ENCODE measurements at places on chromosomes 5 and 9.

DNA sequence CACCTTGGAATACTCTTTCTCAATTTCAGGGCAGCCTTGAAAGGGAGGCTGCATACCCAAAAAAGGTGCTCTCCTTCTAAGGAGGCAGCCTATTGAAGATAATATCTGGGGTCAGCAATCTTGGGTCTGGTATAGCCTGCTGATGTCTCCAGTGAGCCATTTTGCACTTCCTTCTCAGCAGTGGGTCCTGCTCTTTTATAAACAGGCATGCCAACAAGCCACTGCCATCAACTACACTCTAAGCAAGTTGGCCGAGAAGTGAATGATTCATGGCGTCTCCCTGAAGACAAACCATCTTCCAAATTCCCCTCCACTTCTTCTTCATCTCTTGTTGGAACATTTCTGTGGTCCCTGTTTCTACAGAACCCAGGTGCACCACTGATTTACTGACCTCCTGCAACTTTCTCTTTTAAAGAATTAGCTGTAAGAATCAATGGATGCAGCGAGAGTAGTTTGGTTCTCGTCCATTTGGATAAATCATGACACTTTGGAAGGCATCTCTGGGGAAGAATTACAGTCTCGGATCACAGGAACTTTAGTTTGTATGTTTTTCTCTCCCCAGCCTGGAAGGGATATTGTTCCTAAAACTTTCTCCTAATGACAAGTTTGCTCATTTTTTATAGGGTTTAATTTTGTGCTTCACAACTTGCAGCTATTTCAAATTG lies 108.3 kb downstream of the INSYN2B start:
- DNase-seq: no peak

DNA sequence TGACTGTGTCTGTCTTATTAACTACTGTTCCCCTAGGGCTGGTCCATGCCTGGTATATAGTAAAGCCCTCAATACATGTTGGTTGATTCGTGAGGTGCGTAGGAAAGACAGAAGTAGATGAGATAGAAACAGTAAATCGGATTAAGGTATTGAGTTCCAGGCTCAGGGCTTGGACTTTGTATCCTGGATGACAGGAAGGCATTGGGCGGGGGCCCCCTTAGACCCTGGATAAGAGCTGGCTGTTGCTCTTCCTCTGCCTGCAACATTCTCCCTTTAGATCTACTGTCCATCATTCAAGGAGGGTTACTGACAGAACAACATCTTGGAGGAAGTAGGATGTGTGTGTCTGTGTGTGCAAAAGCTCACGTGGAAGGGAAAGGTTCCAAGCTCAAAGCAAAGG lies 31.2 kb upstream of the CTNNA1 start:
- DNase-seq: no peak

- no peak for DNase-seq
Measured at GRCh38 chr5:157252711-157253465, 13.0 kb upstream of the CYFIP2 start.

- no peak for DNase-seq
Measured at GRCh38 chr5:106014262-106014661, 1656.5 kb downstream of the EFNA5 start.

GRCh38 chr5:115461506-115462290 lies 82.9 kb downstream of the FEM1C start:
- DNase-seq: no peak

DNA sequence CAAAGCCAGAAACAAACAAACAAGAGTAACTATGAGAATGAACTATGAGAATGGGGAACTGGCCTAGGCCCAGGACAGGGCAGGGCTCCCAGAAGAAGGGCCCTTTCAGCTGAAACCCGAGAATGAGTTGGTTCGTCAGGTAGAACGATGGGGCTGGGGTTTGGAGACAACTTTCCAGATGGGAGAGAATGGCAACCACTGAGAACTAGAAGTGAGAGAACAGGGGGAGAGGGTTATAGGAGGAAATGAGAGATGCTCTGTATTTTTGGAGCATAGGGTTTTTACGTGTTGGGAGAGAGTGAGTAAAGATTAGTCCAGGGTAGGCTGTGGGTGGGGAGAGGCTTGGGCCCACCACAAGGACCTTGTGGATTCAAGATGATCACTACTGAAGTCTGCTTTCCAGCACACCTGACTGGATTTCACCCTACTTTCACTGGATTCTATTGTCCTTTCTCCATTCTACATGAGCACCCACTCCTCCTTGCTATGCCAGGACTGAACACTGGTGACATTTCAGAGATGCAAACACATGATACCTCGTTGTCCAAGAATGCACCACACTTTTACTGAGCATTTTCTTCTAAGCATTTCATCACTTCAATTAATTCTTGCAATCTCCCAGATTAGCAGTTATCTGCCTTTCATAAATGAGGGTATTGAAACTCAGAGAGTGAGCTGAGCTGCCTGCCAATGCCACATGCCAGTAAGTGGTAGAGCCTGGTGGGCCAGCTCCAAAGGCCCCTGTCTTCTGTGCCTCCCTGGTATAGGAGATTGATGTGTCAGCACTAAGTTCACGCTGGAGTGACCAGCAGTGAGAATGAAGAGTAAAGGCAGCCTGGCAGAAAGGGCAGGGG lies 3.2 kb upstream of the TMEM268 start:
- no peak for DNase-seq

DNA sequence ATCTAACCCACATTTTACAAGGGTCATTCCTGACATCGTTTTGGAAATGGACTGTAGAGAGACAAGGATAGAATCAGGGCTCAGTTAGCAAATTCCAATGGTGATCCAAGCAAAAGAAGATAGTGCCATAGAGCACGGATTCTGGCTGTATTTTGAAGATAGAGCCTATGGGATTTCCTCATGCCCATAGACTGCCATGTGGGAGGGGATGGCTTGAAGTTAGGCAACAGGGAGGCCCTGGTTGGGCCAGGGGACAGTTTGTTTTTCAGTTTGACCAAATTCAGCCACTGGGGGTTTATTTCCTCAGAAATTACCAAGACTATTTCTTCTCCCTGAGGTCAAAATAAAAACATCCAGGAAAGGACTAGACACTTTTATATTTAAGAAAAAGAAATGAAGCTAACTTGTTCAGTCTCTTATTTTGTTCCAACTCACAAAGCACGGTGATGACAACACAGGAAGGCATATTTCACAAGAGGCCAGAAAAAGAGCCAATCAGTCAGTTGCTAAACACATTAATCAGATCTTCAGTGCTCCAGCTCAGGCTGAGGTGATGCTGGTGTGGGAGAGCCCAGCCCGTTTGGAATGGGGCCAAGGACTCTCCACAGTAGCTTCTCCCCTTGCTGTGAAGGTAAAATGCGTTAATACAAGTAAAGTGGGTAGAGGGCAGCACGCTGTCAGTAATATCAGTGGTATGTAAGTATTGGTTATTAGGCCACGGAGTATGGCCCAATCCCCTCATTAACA lies 4.4 kb upstream of the DCTN4 start:
- DNase-seq: no peak

GRCh38 chr5:146805081-146805480 lies 73.5 kb downstream of the PPP2R2B start:
- DNase-seq: no peak

DNA sequence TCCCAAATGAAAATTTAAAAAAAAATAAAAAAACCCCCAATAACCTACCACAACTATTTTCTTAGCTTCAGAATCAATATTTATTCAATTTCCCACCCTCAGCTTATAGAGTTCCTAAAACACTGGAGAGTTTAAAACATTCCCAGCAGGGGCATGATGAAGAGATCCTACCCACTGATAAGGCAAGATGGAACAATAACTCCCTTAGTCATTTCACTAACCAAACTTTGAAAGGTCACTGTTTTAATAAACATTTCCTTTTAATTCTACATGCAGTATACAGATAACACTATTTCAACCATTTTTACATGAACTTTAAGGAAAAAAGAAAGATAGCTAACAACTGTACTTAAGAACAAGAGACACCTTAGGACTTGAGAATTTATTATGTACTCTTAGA lies 34.9 kb upstream of the ACOT12 start:
- DNase-seq: no peak

DNA sequence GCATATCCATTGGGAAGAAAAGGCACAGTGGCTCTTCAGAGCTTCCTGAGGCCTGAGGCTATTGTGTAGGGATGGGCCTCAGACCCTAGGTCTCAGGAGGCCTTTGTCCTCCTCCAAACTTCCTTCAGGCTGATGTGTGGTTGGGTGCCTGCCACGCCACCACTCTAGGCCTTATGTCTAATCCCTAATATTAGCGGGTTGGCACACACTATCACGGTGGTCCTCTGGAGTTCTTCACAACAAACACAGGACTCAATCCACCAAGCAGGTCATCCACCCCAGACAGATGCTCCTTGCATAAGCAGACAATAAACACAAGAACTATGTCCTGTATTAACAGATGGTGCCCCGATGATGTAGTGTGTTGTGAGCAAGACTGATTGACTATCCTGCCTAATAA lies 31.0 kb upstream of the FSTL4 start:
- DNase-seq: no peak

DNA sequence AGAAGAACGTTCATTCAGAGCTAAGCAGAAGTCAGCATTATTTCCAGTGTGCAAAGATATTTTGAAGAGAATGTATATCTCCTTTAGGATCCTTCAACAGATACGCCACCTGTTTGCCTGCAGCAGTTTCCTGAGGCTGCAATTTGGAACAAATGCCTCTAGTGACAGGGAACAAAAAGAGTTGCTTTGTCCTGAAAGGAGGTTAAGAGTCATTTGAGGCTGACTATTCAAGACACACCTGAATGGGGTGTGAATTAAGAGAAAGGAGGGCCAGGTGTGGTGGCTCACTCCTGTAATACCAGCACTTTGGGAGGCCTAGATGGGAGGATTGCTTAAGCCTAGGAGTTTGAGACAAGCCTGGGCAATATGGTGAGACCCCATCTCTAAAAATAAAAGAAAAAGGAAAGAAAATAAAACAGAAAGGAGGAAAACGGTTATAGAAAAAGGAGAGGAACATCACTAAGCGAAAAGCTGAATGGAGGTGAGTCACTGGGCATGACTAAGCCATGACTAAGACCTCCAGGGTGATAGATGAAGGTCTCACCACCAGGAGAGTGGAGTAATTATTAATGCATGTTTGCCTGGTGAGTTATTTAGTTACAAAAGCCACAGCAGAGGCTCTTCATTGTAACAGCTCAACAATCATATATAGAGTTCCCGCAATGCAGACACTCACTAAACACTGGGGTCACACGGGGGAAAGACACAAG lies 255.2 kb upstream of the TNC start:
- DNase-seq: no peak

DNA sequence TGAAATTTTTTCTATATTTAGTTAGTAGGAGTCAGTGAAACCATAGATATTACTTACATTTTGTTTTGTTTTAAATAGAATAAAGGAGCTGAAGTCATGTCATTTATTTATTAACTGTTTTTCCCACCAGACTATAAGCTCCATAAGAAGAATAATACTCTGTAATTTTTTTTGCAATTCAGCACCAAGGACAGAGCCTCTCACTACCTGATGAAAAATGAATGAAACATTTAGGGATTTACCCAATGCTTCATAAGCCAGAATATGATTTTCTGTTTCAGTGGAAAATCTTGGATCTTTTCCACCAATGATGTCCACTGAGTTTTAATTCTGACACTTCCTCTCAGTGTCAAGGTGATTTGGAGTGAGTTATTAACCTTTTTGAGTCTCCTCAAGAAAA lies 624.9 kb upstream of the GRAMD2B start:
- DNase-seq: no peak

DNA sequence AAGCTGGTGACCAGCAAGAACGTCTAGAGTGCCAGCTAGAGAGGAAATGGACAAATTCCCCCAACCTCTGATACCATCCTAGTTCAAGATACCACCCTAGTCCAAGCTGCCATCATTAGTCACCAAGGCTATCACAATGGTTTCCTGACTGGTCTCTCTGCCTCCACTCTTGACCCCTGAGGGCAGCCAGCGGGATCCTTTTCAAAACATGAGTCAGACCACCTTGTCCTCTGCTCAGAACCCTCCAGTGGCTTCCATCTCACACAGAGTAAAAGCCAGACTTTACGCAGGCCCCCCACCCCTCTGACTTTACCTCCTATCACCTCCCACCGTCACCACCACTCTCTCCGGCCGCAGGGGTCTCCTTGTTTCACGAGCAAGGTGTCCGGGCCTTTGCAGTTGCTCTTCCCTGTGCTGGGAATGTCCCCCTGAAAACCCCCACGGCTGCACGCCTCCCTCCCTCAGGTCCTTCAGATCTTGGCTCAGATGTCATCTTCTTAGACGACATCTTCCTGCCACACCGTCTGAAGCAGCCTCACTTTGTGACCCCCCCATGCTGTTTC lies 42.2 kb upstream of the FBXW11 start:
- DNase-seq: no peak

DNA sequence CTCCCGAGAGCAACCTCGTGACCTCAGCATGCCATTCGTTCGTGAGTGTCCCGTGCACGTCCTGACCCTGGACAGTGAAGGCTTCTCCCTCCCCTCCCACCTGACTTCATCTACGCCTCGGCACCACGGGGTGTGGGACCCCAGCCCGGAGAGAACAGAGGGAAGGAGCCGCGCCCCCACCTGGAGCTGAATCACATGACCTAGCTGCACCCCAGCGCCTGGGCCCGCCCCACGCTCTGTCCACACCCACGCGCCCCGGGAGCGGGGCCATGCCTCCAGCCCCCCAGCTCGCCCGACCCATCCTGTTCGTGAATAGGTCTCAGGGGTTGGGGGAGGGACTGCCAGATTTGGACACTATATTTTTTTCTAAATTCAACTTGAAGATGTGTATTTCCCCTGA lies 38.3 kb upstream of the FCN2 start:
- DNase-seq: no peak

- DNase-seq: no peak
Measured at GRCh38 chr9:7799944-7800285, 337 bp upstream of the DMAC1 start.

DNA sequence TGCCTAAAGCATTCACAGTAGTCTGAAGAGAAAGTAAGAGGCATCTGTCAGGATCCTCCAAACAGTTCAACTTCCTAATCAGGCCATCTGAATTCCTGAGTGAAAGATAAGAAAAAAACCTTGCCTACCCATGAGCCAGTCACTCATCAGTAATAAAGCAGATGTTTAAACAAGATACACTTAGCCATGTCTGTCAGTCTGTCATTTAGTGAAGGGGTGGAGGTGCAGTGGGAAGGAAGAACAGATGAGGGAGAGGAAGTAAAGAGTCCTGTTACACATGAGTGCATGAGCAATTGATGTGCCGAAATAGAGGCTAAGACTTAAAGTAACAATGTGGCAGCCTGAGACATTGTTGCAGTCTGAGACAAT lies 29.9 kb upstream of the DMRTA1 start:
- DNase-seq: no peak

GRCh38 chr9:121601194-121601593 lies 50.2 kb upstream of the DAB2IP start:
- DNase-seq: no peak

DNA sequence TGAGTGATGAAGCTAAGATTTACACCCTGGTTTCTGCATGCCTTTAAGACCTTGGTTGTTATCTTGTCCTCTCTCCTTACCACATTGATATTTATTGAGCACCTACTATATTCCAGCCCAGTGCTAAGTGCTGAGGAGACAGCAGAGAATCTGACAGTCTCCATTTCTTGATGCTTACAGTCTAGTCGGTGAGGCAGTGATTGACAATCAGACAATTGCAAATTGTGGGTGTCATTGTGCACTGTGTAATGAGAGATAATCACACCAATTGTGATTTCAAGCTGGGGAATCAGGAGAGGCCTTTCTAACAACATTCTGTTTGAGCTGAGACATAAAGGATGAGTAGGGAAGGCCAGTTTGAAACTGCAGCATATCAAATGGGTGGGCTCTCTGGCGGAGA lies 41.7 kb upstream of the PPARGC1B start:
- DNase-seq: no peak

- DNase-seq: no peak
Measured at GRCh38 chr5:124544366-124545055, 201.9 kb downstream of the ZNF608 start.

GRCh38 chr5:54162184-54162583 lies 148.2 kb downstream of the ARL15 start:
- no peak for DNase-seq
